ENCODE measurements at places on chromosomes 3 and 15. TPM values are rescaled to one million over a fixed set of nuclear protein-coding genes. Genes with fewer than 3 reads are reported as not detected.

PIGZ gene
- total RNA-seq: 0.29 TPM

SST gene
- total RNA-seq: not detected

PLA2G4D gene
- total RNA-seq: 0.33 TPM

OXTR gene
- total RNA-seq: 1.7 TPM

ATP13A5 gene
- total RNA-seq: not detected

OCA2 gene
- 0.31 TPM for total RNA-seq

SEMA7A gene
- total RNA-seq: 7.0 TPM

DCP1A gene
- 17.2 TPM for total RNA-seq

GNB5 gene
- total RNA-seq: 30.2 TPM

KPNA4 gene
- total RNA-seq: 76.7 TPM

BFSP2 gene
- not detected for total RNA-seq

EPHB1 gene
- total RNA-seq: 2.8 TPM

RASGRP1 gene
- total RNA-seq: 0.85 TPM

TYRO3 gene
- total RNA-seq: 118 TPM

GRCh38 chr3:14290631-14291385 is 111.6 kb upstream of the SLC6A6 start:
- DNase-seq: no peak

GRCh38 chr15:31207246-31207645 is 105.7 kb upstream of the TRPM1 start:
- DNase-seq: no peak

DNA sequence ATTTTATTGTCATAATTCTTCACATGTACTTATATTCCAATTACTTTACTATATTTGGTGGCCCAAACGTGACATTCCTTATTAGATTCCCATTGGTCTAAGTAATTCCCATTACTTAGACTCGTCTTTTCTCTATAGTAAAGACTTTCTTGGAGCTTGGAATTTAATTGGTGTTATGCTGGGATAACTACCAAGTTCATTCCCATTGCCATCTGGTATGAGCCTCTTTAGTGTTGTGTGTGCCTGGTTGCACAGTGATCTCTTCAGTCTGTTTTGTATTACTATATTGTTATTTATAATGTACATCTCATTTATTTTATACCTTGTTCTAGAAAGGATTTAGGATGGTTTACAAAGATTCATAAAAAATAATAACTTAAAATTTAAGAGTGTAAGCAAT is 27.8 kb downstream of the TMEM108 start:
- no peak for DNase-seq

DNA sequence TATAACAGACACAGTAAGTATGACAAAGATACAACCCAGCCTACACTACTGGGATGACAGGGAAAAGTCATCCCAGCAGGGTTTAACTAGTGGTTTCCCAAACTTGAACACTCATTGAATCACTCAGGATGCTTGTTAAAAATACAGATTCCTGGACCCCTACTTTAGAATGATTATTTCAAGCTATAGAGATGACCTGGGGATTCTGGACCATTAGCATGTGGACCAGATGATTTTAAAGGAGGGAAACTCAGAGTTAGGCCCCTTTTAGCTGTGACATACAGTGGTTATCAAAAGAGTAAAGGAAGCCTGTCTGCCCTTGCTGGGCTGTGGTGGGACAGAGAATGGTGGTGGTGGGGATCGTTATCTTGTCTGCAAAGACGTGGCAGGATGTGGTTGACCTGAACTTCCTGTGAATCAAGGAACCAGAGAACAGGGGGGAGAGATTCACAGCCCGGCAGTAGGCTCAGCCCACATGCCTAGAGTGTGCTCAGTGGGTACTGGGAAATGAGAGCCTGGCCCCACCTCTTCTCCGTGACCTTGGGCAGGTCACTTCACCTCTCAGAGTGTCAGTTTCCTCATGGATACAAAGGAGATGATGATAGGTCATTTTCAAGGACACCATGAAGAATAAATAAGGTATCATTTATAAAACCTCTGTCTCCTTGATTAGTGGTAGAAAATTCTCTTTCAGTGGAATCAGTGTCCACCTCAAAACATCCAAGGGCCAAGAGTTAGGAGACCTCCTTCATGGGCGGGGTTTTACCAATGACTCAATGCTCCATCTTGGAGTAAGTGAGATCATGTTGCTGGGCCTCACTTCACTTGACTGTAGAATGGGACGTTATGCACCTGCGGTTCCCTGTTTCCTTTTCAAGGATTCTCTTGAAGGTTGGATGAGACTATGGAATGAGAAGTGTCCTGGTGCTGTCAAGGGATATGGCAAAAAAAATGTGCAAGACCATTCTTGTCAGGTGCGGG is 306.5 kb downstream of the RPLP1 start:
- no peak for DNase-seq

DNA sequence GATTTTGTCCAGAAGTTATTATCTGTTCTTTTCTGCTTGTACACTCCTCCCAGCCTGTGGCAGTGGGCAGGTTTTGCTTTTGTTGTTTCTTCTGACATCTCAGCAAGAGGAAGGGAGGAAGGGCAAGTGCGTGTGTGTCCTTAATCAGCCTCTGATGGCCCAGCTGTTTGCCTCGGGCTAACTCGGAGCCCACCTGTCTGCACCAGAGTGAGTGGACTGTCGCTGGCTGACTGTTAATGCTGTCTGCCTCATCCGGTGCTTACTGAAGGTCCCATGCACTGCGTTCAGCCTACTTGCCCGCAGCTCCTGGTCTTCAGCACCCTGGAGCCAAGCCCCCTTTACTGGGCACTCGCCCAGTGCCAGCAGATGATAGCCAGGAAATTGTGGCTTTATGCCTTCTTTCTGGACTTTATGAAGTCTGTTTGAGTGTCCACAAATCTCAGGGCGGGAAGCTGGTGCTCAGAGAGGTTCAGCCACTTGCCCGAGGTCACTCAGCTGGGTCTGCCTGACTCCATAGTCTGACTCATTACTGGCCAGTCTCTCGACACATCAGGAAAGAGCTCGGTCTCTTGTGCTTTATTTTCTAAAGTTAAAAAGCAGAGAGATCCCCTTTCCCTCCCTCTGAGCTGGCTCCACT is 89.5 kb downstream of the CHRNA7 start:
- DNase-seq: no peak

GRCh38 chr3:104604326-104605010 is 762.2 kb upstream of the ALCAM start:
- no peak for DNase-seq

GRCh38 chr3:58009749-58010535 is 1.7 kb downstream of the FLNB start:
- DNase-seq: peak; percentile 64

- no peak for DNase-seq
These were observed 55.2 kb downstream of the CAPN7 start for GRCh38 chr3:15261274-15261673.

- DNase-seq: no peak
These were observed 472.7 kb upstream of the NR2F2 start for GRCh38 chr15:95857758-95858157.

GRCh38 chr3:115760716-115761115 is 137.4 kb downstream of the GAP43 start:
- DNase-seq: no peak

GRCh38 chr3:106326941-106327695 is 458.3 kb upstream of the CBLB start:
- no peak for DNase-seq

GRCh38 chr15:88243895-88244787 is 12.4 kb downstream of the NTRK3 start:
- peak; percentile 54 for DNase-seq

DNA sequence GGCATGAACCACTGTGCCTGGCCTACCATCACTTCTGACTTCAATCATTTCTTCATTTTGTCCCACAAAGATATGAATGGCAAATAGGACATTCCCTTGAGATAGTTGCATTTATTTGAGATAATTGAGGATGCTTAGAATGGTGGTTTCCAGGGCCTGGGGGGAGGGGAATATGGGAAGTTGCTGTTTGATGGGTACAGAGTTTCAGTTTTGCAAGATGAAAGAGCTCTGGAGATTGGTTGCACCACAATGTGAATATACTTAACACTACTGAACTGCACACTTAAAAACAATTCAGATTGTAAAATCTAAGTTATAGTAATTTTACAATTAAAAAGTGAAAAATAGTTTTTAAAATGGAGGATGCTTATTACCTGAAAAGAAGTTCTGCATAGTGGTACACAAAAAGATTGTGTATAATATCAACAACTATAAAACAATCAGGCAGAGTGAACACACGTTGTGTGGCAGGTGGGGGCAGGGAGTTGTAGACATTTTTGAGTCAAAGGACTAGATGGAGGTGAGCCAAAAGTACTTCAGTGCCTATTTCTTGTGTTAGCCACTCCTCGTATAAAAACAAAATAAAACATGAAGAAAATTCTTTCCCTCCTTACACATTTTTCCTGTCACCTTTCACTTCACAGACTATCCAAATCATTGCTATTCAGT is 18.5 kb upstream of the RIOX2 start:
- DNase-seq: no peak

- DNase-seq: no peak
These were observed 60.3 kb downstream of the NOX5 start for GRCh38 chr15:69074843-69075224.

DNA sequence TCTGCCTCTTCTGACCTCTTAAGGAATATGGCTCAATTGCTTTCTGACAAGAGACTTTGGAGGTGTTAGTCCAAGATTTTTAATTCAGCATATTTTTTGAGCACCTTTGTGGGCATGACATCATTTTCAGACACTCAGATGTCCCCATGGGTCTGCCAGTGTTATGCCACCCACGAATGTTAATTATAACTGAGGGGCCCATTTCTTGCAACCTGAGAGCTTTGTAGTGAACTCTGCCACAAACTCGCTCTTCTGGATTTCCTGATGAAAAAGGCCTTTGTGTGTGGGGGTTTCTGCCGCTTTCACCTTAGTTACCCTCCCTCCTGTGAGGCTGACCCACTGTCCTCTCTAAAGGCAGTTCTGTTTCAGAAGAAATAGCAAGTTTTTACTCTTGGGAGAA is 64.5 kb upstream of the CCR4 start:
- no peak for DNase-seq

DNA sequence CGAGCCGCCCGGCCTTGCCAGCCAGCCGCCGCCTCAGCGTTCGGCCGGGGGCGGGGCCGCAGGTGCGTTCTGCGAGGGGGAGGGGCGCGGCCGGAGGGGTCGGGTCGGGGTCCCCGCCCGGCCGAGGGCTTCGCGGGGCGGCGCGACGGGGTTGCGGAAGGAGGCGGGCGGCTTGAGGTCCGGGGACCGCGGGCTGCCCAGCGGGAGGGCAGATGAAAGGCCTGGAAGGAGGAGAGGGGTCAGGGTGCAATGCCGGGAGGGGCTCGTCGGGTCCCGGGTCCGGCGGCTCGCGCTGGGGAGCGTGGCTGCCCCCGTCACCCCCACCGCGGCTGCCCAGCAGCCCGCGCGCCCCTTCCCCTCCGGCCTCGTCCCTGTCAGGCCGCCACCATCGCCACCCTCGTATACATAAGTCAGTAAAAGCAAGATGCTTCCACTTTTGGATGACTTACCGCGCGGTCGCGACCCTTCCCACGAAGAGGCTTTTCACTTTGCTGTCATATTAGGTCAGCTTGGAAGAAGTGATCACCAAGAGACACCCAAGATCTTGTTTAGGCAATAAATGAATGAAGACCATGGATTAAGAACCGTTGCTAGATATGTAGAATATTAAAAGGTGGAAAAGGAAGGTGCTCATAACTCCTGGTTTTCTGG is 620 bp upstream of the ANP32A start:
- DNase-seq: no peak

- no peak for DNase-seq
These were observed 323.2 kb downstream of the PLCL2 start for GRCh38 chr3:17207979-17208378.

GRCh38 chr15:56194035-56194434 is 49.6 kb downstream of the RFX7 start:
- no peak for DNase-seq

DNA sequence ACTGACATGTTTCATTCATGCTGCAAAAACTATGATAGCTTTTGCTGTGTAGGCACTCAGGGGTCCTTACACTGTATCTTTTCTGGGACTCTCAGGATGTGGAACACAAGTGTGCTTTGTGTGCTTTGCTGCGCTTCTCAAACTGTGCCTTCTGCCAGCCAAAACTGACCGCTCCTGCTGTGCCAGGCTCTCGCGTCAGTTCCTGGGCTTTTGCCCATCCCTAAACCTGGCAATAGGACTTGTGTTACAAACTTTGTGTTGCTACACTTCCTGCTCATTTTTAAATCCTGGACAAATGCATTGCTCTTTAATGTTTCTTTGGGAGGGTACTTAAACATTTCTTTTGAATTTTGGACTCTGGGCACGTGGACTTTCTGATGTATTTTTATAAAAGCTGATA is 60.3 kb downstream of the DIPK2A start:
- no peak for DNase-seq

- DNase-seq: no peak
These were observed 132.9 kb downstream of the MAGI1 start for GRCh38 chr3:65905771-65906170.
